NAMALWA (cell line): ENCODE measurements at places on chromosomes 5 and 9.

- DNase-seq, result no peak
Measured at GRCh38 chr9:132077881-132078698, 1.6 kb downstream of the MED27 start.

DNA sequence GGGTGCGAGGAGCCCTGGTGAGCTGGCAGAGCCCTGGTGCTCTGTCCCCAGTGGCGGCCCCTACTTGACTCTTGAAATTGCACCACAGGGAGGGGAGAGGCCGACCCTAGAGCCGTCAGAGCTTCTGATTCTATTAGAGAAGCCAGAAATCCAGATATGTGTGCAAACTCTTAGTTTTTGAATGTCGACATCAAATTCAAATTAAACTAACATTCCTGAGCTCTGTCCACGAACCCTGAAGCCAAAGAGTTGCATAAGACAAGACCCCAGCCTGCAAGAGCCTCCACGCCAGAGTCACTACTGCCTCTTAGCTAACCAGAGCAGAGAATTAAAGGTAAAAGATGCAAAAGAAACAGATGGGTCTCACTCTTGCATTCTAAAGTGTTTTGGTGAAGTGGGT lies 29.8 kb upstream of the MSX2 start:
- DNase-seq, result no peak

- no peak for DNase-seq
Measured at GRCh38 chr5:149796030-149796429, 65.9 kb downstream of the PPARGC1B start.

- DNase-seq, result no peak
Measured at GRCh38 chr5:77774981-77775789, 954 bp downstream of the TBCA start.
